ENCODE measurements at places on chromosomes 7 and 10.

- no peak for DNase-seq
These were observed 71.7 kb downstream of the NRBF2 start for GRCh38 chr10:63204667-63205391.

DNA sequence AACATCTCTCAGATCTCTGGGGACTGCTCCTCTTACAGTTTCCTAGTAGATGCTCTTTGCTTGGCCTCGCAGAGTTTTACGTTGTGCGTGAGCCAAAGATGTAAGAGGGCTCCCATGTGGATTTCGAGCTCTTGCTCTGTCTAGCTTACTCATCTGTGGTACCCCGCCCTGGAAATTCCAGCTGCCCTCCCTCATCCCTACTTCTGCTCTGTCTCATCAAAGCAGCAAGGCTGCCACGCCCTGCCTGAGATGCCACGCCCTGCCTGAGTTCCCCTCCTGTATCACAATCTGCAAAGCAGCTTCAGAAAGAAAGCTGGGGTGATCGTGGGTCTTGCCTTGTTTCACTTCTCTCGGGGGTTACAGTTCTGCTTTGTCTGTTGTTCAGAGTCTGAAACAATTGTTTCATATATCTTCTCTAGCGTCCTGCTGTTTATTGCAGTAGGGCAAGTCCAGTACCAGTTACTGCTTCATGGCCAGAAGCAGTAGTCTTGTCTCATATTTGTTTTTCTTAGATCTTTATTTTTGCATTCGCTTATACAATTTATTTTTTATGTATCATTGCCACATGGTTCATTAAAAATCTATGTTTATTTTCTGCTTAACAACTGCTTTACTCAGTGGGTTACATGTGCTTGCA is 36.1 kb upstream of the CCNY start:
- no peak for DNase-seq

GRCh38 chr10:11218395-11218794 is 200.7 kb downstream of the CELF2 start:
- no peak for DNase-seq

DNA sequence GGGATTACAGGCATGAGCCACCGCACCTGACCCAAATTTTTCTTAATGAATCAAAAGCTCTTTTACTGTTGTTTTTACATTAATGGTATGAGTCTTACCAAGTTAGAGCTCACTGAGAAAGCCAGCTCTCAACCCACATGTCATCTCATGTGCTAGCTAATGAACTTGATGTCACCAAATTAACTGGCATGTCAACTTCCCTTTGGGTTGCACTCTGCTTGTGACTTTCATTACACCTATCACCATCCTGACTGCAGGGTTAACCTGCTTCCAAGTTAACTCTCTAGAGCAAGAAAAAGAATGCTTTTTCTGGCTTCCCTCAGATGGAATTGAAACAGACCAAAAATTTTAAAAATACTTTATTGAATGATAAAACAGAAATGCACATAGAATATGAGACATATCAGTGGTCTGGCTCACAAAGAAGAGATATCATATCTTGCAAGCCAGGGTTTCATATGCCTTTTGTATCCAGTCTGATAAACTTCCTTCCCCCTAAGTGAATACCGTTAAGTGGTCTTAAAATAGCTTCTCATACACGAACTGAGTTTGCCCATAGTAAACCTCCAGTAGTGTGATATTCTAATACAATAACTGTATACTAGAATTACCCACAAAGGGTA is 42.9 kb upstream of the TRIM24 start:
- DNase-seq = no peak

DNA sequence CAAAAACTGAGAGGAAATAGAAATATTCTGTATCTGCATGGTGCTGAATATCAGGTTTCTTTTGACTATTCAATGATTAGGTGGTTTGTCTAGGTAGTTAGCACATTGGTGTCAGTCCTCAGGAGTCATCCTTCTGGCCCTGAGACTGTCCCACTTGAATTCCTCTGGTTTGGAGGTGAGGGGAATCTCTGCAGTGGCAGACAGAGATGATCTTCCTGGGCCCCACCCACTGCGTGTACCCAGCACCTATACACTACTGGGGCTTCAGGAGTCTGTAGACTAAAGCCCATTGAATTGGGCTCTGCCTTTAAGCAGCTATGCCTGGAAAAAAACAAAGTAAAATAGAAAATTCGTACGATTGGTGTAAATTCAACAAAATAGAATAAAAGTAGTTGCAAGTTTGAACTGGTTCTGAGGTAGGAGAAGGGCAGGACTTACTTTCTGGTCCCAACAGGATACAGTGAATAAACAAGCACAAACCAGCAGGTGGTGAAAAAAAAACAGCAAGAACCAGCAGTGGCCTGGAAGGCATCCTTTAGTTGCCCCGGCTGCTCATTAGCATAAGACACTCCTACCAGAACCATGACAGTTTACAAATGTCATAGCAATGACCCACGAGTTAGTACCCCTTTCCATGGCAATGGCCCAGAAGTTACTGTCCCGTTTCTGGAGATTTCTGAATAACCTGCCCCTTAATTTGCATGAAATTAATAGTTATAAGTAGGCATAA is 1.7 kb downstream of the LIPM start:
- DNase-seq = no peak

DNA sequence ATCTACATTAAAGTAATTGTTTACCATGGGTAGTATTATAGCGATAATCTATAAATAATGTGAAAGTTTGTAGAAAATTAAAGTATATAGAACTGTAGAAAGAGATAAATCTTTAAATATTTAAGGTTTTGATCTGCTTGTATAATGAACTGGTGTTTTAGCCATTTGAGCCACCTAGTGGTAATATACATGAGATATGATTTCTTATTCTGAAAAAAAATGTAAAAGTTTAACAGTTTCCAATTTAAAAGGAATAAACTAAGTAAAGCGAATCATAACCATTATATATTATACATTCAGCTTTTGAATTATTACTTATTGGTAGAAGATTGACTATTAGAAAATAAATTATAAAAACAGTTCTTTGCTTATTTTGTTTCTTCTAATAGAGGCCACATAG is 91.2 kb downstream of the OTUD1 start:
- no peak for DNase-seq

Measured in eye (tissue), 1 donor.